ENCODE measurements at places on chromosomes 5 and 9.

DNA sequence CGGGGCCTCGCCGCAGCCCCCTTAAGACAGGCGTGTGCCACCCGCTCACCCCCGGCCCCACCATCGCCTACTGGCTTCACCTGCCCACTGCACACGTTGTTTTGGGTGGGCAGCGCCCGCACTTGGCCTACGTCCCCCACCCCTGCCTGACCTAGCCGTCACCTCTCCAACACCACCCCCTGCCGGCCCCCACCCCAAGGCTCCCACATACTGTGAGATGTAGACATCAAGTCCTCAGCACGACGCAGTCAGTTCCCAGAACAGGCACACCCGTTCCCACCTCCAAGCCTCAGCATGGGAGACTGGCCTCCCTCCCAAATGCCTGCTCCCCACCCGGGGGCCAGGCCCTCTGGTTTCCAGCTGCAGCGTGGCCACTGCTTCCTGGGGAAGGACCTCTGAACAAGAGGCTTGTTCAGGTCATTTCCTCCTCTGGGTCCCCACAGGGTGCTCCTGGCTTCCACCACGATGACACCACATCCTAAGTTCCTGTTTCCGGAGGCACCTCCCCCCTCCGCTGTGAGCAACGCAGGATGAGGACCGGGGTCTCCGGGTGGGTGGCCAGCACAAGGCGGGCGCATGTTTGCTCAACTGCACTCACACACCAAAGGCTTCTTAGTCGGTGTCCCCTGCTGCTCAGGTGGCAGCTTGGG is 11.3 kb downstream of the DBN1 start:
- no peak for DNase-seq

DNA sequence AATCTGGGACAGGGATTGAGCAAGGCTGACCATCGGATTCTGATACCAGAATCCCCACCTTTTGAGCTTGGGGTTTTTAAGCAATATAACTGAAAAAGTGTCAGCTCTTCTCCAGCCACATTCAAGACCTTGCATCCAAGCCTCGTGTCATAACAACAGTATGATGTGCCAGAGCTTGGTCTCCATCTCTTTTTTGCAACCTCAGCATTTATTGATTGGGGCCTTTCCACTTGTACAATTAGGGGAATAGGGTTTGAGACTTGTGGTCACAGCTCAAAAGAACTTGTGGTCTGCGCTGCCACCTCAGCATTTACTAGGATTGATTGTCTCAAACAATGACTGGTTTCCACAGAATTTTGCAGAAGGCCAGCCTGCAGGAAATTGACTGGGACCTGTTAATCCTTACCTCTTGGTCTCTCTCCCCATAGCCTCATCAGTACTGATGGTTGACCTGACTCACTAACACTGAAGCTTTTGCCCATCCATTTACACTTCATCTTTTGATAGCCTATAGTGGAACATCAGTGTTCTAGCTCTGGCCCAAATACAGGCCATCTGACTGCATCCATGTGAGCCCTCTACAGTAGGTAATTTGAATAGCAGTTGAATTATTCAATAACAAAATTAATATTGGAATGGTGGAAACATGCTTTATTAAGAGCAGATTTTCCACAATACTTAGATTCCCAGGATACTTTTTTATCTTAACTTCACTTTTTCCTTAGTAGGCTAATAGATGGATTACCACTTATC is 381.6 kb upstream of the PRR16 start:
- DNase-seq: no peak

GRCh38 chr9:78533500-78533899 is 236.6 kb downstream of the PSAT1 start:
- no peak for DNase-seq

DNA sequence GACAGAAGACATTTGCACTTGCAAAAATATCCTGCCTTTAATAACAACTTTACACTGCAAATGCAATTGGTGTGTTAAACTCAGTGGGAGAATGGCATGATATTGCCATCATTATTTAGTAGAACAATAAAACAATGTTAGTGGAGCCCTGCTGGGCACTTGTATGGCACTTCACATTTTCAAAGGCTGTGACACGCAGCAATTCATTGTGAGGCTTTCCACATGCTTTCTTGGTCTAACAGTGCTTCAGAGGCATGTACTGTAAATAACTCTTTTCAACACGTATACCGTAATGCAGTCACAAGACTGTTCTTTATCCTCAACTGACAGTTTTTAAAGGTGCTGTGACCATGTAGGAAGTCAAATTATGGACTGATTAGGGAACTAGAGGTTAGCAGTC is 155.5 kb upstream of the EPB41L4A start:
- no peak for DNase-seq

DNA sequence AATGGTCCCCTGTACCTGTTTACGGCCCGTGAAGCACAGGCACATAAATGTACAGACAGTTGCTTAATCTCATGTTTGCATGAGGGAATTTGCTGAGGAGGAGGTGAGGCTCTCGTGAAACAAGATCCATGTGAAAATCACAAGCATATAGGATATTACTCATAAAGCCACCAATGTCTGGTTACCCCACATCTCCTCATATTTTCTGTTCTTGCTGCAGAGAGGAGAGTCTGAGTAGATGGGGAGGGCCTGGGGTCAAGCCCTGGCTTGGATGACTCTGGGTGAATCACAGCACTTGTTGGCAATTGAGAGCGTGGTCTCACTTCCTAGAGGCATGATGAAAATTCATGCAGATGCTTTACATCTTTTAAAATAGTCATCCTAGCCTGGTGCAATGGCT is 975 bp downstream of the AGXT2 start:
- no peak for DNase-seq

- no peak for DNase-seq
Observed at GRCh38 chr9:79955300-79955699, 383.5 kb downstream of the TLE4 start.

DNA sequence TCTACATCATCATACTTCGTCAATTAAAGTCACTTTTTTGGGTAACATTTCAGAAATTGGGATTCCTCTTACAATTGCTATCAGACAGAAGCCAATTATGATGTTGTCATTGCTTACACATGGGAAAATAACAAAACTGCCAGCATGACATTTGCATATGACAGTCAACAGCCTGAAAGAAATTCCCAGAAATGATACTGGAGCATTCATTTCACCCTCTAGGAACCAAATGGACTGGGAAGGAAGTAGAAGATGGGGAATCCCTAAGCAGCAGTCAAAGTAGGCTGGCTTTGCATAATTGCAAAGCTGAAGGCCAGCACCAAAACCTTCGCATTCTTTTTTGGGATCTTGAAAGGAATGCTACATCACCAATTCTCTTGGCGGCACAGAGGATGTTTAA is 10.7 kb downstream of the HMGCS1 start:
- DNase-seq: no peak

DNA sequence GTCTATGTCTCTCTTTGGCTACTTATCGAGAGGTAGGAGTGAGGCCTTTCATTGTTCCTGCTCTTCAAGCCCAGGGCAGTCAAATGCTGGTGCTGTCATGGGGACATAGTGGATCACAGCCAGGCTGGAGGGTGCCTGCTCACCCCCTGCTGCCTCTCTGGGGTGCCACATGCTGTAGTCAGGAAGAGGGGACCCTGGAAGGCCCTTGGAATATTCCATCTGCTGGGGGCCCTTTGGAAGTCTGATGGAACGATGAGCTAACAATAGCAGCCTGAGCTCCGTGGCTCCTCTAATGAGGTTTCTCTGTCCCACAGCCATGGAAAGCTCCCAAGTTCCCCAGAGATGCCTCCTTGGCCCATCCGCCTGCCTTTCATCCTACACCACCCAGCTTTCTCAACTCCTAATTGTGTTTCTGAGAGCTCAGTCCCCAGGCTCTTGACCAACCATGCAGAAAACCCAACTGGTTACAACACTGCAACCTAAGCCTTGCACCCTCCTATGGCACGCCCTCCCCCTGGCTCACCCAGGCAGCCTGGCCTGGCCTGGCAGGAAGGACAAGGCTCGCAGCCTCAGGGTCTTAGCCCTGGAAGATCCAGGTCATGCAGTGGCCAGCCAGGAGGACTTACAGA is 91.7 kb downstream of the NRG2 start:
- no peak for DNase-seq

DNA sequence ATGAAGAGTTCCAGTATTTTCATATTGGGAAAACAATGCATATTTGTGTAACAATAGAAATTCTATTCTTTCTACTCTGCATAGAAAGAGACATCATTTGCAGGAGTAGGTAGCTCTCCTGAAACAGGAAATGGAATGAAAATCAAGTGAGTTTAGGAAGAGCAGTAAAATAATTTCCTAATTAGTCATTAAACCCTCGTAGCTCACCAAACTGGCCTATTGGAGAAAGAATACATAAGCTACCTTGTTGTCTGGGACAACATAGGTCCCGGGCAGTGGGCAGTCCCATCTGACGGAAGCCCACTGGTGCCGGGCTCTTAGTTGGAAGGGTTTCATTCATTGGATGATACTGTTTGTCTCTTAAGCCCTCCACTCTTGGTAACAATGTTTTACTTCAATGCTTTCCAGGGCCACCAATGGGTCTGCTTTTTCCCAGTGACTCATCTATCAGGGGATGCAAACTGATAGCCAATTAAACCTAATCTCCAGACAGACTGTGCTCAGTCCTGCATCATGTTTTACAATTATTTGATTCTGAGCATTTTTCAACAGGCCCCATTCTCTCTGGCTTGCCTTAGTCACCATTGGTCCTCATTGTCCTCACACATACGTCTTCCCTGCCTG is 46.5 kb downstream of the GNA14 start:
- DNase-seq: no peak

DNA sequence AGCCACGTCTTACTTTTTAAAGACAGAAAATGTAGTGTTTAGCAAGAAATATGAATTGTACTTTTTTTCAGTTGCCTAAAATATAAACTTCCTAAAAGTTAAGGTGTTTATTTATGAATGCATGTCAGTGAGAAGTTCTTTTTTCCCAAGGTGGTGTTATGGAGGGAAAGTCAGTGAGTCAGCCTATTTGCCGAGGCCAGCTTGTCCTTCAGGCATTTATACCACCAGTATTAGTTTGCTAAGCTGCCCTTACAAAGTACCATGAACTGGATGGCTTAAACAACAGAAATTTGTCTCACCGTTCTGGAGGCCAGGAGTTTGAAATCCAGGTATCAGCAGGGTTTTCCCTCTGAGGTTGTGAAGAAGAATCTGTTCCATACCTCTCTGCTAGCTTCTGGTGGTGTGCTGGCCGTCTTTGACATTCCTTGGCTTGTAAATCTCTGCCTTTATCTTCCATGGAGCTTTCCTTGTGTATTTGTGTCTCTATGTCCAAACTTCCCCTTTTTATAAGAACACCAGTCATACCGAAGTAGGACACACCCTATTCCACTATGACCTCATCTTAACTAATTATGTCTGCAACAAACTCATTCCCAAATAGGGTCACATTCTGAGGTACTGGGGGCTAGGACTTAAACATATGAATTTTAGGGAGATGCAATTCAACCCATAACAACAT is 38.4 kb downstream of the PRKACG start:
- peak; percentile 64 for DNase-seq

- DNase-seq: no peak
Observed at GRCh38 chr5:36177154-36177553, 25.2 kb downstream of the SKP2 start.

GRCh38 chr9:122827761-122828093 is 661 bp downstream of the PDCL start:
- no peak for DNase-seq

- no peak for DNase-seq
Observed at GRCh38 chr9:112173489-112174221, 1.4 kb downstream of the SUSD1 start.

DNA sequence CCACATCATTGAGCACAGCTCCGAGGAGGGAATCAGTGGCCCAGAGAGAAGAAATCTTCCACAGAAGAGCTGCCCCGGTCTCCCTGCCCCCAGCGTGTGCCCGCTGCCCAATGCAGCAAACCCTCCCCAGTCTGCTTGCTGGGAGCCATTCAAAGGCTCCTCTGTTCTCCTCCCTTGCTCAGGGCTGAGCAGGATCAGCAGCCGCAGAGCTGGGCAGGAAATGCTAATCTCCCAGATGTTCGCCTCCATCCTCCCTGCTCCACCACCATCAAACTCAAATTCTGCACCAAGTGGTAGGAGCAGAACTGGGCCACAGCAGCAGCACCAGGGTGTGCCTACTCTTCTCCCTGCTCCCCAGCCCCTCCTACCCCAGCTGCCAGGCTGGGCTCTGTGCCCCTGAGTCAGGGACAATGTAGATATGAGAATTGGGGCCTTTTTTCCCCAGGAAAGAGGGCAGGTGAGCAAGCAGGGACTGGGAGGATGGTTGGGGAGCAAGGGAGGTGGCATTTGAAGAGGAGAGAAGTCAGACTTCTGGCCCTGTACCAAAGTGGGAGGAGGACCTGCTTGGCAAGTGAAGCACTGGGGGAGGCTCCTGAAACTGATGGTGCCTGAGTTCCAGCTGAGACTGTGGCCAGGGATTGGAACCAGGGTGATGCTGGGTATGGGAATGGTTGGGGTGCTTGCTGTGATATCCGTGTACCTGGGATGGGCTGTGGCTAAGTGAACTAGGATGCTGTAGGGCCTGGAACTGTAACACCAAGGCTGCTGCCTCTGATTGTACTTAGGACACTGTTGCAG is 1.9 kb upstream of the PCDH1 start:
- no peak for DNase-seq

- no peak for DNase-seq
Observed at GRCh38 chr5:180043377-180043776, 28.2 kb downstream of the RNF130 start.

GRCh38 chr9:35737143-35737542 is 4.7 kb downstream of the CREB3 start:
- DNase-seq: no peak

DNA sequence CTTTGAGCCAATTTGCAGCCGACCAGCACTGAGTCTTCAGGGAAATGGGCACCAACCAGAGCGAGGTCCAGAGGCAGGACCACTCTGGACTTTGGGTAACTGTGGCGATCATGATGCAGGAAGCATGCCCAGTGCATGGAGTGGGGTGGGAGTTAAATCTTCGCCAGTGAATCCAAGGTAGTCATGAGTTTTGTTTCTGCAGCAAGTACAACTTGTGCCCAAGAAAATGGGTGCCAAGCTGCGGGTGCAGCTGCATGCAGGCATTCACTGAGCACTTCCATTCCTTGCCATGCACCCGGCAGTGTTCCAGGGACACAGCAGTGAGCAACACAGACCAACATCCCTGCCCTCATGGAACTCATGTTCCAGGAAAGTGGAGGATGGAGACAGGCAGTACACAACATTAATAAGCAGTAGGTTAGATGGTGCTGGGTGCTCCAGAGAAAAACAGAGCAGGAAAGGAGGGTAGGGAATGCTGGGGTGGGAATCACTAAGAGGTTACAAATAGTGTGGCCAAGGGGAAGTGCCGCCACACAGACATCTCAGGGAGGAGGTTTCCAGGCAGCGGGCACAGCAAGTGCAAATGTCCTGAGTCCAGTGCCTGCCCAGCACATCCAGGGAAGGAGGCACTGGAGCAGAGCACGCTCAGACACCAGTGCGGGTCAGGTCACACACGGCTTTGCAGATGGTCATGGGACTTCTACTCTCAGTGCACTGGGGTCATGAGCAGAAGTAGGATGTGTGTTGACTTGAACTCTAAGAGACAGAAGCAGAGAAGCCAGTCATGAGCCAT is 48.2 kb upstream of the LMX1B start:
- no peak for DNase-seq
